Left hindlimb (tissue), 1 donor: ENCODE measurements at places on chromosomes 3 and 15.
A peak's percentile ranks its signal among the peaks of the same experiment; 100 is the strongest.

- no peak for DNase-seq
Observed at GRCh38 chr3:169354774-169355501, 308.6 kb downstream of the MECOM start.

DNA sequence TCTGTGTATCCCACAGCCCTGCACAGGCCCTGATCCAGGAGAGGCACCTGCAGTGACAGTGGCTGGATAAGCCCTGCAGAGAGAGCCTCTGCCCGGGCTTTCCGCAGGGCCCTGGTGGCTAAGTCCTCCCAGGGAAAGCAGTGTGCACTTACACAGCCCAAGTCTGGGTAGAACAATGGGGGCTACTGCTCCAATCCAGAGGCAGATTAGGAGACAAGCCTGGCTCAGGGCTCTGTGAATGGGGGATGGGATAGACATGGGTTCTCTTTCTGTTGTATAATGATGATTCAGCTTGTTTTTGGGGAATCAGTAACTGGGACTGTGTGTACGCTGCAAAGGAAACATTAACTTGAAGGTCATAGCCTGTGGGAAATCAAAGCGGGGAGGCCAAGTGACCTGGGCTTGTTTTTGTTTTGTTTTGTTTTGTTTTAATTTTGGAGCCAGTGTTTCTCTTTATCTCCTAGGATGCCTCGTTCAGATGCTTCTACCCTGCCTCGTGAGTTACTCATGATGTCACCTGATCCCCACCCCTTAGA is 4.1 kb upstream of the ALDH1L1 start:
- DNase-seq, result no peak

GRCh38 chr15:29805043-29805707 is 17.1 kb downstream of the TJP1 start:
- no peak for DNase-seq

GRCh38 chr3:155753038-155753639 is 8.3 kb upstream of the PLCH1 start:
- DNase-seq, result no peak

DNA sequence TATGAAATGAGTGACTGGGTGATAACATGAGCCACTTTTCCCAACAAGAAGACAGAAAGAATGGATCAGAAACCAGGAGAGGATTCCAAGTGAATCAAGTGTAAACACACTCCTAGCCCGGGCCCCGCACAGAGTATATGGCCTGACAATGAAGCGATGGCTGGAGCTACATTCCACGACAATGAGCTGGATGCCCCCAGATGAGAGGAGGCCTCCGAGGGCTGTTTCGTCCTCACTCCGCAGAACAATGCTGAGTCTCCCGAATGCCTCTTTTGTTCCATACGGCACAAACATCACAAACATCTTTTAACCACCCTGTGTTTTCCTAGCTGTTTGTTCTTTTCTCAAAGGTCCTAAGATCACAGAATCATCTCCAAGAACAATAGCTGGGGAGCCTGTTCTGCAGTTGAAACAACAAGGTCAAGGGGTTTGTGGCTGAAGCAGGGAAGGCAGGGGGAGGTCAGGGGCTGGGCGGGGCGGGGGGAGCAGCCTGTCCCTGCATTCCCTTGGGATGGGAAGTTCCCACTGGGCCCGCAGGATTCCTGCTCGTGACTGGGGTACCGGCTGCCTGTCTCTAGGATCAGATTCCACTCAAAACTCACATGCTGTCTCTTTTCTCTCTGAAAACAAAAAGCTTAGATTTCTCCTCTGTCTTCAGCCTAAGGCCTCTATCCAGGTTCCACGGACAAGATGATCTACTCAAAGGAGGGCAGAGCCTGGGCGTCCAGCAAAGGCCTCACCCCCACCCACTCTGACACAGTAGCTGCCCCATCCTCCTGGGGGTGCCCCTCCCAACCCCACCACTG is 151.3 kb downstream of the XXYLT1 start:
- no peak for DNase-seq

- no peak for DNase-seq
Observed at GRCh38 chr3:178342111-178342510, 194.1 kb upstream of the KCNMB2 start.

DNA sequence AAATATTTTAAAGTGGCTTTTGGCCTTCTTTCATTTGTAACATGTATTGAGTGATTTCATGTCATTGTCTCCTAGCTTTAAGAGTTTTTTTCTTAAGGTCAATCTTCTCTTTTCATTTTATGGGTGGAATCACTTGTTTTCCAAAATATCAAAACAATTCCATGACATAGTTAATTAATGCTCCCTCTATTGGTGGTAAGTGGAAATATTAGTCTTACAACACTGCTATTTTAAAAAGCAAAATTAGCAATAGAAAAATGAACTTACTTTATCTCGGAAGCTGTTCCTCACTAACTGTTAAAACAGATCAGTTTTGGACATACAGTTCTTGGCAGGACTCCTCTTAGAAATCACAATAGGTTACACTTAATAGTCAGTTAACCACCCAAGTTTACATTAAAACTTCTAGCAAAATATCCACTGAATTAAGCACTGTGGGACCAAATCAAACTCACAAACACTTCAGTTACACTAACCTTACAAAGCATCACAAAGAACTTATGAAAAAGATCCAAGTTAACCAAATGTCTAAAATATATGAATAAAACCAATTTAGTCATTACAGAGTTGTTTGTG is 42.4 kb downstream of the TIGIT start:
- DNase-seq, result no peak

DNA sequence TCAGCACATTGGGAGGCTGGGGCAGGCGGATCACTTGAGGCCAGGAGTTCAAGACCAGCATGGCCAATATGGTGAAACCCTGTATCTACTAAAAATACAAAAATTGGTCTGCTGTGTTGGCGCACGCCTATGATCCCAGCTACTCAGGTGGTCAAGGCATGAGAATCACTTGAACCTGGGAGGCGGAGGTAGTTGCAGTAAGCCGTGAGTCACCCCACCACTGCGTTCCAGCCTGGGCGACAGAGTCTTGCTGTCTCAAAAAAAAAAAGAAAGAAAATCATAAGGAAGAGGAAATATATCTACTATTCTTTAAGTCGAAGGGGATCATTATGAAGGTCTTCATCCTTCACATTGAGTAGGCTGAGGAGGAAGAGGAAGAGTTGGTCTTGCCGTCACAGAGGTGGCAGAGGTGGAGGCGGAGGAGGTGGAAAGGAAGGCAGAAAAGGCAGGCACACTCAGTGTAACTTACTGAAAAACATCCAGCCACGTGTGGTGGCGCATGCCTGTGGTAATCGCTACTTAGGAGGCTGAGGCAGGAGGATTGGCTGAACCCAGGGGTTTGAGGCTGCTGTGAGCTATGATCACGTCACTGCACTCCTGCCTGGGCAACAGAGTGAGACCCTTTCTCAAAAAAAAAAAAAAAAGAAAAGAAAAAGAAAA is 14.2 kb downstream of the CSK start:
- DNase-seq, result no peak

- peak; percentile 73 for DNase-seq
Observed at GRCh38 chr15:101183226-101183930, 68.5 kb downstream of the CHSY1 start.

GRCh38 chr15:40269604-40270003 is 13.3 kb downstream of the ANKRD63 start:
- no peak for DNase-seq

DNA sequence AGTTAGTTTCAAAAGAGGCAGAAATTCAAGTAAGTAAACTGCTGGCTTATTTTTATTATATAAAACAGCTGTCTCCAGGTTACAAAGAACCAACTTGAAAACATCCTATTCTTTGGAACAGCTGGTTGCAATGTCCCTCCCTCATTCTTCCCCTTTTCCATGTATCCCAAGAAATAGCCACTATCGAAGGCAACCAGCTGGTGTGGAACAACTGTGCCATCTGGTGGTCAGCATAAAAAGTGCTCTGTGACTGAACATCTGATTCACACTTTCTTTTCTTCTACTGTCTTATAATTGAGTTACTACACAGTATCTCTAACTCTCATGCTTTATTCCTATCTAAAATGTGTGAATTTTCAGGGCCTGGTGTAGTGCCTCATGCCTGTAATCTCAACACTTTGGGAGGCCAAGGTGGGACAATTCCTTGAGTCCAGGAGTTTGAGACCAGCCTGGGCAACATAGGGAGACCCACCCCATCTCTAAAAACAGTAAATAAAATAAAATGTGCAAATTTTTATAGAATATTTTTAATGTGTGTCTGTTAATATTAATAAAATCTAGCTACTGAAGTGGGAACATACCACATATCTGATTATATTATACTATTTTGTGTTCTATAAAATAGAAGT is 9.6 kb downstream of the OSBPL11 start:
- peak; percentile 64 for DNase-seq

- no peak for DNase-seq
Observed at GRCh38 chr3:127042634-127043033, 59.7 kb downstream of the PLXNA1 start.

GRCh38 chr3:168091941-168092340 is 3.8 kb downstream of the GOLIM4 start:
- DNase-seq, result no peak

GRCh38 chr15:48579945-48580671 is 65.4 kb downstream of the FBN1 start:
- DNase-seq, result no peak

DNA sequence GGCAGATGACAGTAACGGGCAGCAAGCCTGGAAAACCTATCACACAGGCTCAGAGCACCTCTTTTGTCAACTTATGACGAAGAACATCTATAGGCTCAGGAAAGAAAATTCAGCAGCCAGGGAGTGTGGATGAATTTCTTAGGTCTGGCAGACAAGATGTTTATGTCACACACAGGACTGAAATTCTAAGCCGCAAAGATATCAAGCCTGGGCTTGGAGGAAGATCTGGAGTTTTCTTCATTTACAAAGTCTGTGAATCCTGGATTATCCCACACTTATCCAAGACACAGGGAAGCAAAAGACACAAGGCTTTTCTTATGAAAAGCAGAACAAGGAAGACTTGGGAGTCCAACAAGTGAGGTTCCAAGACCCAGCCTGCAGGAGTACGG is 23.4 kb upstream of the CHCHD6 start:
- DNase-seq, result no peak

DNA sequence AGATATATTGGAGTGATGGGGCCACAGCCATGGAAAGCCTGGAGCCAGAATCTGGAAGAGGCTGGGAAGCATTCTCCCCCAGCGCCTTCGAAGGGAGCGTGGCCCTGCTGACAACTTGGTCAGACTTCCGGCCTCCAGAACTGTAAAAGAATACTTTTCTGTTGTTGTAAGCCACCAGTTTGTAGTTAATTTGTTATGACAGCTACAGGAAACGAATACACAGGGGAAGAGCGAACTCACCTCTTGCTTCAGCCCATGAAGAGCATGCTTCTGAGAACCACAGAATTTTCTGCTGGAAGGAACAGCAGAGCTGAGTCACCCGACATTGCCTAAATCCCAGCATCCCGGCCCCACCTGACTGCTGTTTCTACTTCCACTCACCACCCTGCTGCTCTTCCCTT is 501.7 kb downstream of the SHQ1 start:
- DNase-seq, result no peak

GRCh38 chr15:64969401-64969800 is 20.3 kb downstream of the SPG21 start:
- no peak for DNase-seq

- no peak for DNase-seq
Observed at GRCh38 chr15:73598530-73599160, 34.5 kb downstream of the NPTN start.

DNA sequence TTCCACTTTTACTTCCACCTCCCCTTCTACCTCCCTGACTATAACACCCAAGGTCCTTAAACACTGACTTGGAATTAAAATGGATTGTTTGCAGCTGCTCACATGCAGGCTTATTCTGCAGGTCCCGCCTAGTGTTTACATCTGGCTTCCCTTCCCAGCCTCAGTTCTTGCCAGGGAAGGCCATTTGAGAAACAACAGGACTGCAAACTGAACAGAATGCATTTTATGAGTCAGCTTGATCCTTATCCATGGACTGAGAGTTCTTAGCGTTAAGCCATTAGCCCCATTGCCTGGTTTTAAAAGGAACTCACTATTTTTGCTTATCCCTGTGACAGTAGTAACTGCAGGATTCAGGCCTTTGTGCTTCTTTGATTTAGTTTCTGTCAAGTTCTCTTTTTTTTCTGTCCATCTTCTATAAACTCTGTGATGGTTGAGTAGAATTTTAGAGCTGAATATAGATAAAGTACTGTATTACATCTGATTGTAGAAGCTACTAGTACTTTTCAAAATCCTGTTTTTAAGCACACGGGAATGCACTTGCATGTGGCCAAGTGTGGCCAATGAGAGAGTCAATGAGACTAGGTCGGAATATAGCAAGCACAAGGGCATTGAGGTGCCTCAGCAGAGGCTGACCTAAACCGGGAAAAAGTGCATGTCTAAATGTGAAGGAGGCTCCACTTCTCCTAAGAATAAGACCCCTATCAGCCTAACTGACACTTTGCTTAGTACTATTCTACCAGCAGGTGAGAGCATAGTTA is 106.4 kb downstream of the TUSC7 start:
- peak; percentile 32 for DNase-seq

DNA sequence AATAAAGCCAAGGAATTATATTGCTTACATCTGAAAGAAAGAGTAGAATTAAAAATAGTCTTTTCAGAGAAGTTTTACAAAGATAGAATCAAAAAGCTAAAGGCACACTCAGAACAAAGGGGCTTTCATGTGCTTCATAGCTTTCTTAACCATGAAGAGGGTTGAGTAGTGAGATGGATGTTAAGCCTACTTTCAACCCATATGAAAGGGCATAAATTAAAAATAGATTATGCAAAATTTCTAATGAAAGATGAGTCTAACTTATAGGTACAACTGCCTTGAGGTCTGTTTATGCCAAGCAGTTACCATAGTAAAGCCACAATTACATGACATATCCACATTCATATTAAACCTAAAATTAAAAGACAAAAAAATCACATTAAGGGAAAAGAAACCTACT is 223.3 kb upstream of the ARHGEF26 start:
- no peak for DNase-seq

DNA sequence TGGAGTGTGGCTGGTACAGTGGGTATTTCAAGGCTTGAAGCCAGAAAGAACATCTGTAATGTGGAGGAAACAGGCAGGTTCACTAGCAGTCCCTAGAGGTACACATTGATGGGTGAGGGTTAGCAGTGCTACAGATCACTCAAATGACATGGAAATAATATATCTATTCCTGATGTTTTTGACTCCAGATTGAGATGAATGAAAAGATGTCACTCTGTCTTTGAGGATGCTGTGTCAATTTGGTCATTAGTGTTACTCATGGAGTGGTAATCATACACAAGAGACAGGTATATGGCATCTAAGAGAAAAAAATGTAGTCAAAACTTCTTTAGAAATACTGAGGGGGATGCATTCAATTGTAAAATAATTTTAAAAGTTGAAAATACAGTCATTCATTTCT is 135.1 kb downstream of the ZIC1 start:
- no peak for DNase-seq
